Right forelimb (tissue), 1 donor: ENCODE measurements at places on chromosomes 4 and X.

GRCh38 chrX:129779086-129779672, 570 bp upstream of the SASH3 start:
- no peak for DNase-seq

DNA sequence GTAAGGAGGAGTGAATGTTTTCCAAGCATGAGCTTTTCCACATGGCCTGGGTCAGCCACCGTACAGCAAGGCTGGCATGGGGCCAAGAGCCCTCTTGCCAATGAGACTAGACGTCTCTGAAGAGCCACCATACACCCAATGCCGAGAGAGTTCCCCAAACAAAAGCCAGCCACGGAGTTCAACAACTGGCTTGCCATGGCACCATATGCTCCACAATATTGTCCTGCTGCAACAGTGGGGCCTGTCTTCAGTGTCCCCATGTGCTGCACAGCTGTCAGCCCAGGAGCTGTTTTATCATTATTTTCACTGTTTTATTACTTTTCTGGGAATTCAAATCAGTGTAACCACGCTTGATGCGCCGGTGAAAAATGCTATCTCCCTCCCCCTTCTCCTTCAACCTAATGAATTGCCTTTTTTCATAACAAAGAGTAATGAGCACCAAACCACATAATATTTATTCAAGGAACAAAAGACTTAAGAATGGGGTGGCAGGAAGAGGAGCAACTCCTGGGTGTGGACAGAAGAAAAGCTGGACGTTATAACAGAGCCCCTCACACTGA, 18.4 kb downstream of the MAML3 start:
- DNase-seq, result peak; percentile 65

GRCh38 chr4:153532636-153533035, 66.5 kb downstream of the TMEM131L start:
- DNase-seq, result no peak

DNA sequence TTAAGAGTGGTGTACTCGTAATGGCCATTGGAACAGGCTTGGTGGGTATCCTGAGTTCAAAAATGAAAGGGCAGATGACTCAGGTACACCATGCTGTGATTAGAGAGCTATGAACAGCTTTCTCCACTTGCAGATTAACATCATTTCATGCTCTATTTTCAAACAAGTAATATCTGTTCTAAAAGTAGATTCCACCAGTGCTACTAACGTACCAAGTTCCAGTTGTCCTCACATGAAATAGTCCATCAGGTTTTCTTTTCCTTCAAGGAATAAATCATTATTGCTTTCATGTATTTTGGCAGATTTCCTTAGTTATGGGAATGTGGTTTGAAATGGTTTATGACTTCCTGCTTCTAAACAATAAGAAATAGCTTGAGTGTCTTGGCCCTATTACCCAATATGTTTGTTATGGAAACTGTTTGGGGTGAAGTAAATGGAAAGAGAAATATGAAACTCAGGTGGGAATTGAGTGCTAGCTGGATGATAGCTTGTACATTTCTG, 49.9 kb downstream of the PCDH7 start:
- DNase-seq, result no peak

GRCh38 chr4:25060241-25060962, 29.7 kb upstream of the LGI2 start:
- no peak for DNase-seq

DNA sequence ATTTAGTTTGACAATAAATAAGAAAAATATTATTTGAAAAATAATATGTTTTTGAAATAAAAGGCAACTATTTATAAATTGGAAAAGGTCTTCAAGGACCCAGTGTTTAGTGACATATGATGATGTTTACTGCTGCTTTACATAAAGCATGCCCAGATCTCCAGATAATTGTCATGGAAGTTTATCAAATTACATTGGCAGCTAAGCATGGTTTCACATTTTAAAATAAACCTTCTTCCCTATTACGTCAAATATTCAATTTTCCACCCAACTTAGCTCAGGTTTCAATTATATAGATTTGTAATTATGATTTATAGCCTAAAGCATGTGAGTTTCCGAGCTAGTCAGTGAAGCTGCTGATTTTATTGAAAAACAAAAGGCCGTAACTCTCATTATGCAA, 417.2 kb downstream of the CFAP47 start:
- no peak for DNase-seq

GRCh38 chrX:12970691-12971202, 4.2 kb upstream of the TMSB4X start:
- DNase-seq, result peak; percentile 48

DNA sequence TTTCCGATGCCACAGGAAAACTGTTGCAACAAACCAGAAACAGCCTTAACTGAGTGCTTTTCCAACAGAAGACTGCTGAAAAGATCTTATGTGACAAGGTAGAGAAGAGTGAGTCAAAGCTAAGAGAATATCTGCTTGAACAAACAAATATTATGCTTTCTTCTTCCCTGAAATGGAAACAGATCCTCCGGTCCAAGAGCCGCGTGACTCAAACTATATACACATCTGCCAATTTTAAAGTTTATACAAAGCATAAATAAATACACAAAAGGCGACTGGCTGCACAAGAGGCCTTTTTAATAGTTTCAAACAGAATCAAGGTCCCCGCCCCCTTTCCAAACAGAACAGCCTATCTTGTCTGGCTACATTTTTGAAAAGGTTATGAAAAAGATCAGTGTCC, 329.7 kb upstream of the F9 start:
- no peak for DNase-seq

DNA sequence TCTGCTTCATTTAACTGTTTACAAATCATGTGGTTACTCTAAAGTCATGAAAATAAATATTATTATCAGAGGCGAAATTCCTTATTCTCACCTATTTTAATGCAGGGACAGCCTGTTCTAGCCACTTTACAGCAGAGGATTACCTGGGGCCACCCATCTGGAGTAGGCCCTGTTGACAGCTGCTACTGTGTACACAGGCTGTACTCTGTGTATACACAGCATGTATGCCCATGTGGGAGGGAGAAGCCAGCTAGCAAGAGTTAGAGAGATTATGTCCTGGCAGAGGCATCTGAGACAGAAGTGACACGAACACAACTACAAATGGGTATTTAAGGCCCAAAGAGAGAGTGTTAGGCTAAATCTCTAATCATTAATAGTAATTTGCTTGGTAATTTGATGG, 62.1 kb downstream of the GPRIN3 start:
- DNase-seq, result no peak

DNA sequence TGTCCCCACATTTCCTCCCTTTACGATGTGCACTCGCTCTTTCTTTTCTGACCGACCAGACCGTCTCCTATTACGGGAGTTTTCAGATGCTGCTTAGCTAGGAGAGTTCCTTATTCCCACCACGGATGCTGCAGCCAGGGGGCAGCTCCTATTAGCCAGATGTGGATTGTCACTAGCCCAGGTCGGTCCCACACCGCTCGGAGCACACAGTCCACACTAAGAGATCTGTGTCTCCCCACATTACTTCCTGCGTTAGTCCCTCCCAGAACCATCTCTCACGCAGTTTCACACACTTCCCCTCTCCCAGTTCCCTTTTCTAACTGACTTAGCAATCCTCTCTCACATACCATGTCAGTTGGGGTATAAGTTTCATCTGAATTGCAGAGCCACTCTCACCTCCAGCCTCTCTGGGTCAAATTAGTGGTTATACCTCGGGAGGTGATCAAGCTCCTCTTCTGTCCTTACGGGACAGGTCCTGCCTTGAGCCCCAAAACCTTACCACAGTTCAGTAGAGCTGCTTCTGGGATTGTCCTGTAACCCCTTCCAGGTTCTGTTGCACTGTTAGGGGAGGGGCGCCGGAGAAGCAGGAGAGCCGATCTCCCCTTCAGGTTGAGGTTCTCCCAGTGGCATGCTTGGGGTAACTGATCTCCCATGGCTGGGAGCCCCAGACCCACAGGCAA, 28.2 kb downstream of the SULT1E1 start:
- no peak for DNase-seq

DNA sequence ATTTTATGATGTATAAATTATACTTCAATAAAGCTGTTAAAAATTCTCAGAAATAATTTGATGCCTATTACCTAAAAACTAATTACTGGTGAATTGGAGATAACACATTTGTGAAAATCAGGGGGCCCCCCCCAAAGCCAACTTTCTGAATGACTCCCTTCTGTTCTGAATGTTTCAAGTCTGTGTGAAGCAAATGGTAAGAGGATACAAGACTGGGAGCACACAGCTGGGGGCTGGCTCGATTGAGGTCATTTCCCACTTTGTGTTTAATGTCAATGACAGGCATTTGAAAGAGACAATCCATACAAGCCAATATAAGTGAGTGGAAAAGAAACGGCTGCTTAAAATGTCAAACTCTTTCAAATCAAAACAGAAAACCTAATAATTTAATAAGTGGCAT, 155.8 kb downstream of the SH2D1A start:
- DNase-seq, result no peak

- DNase-seq, result no peak
Observed at GRCh38 chrX:48470833-48471118, 716 bp upstream of the SLC38A5 start.

- DNase-seq, result no peak
Observed at GRCh38 chr4:94545296-94545695, 93.6 kb downstream of the PDLIM5 start.

DNA sequence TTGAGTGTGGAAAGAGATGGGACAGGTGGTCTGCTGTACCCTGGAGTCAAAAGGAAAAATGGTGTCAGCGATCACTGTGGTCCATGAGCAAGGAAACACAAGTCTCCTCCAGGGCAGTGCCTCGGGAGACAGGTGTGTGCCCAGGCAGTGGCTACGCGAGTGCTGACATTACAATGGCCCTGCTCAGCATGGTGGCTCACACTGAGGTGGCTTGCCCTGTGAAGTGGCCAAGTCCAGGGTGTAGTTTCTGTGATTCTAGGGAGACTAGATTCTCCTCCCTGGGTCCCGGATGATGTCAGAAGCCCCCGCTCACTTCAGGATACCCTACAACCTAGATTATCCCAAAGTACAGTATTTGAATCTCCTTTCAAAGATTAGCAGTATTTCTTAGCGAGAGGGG, 44.8 kb upstream of the TMEM150C start:
- DNase-seq, result no peak

DNA sequence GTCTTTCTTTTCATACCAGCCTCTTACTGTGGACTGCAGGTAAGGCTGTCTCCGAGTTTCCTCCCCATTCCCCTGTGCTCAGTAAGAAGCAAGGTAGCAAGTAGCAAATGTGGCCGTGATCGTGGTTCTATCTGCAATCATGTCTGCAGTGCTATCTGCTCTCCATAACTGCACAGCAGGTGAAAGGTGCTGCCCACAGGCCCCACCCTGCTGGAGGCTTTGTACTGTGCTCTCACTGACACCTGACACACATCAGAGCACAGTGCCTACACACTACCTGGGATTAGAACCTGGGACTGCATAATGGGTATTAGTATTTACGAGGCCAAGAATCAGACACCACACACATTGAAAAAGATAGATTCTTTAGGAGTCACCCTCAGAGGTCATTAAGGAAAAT, 15.3 kb downstream of the PGRMC1 start:
- DNase-seq, result no peak

DNA sequence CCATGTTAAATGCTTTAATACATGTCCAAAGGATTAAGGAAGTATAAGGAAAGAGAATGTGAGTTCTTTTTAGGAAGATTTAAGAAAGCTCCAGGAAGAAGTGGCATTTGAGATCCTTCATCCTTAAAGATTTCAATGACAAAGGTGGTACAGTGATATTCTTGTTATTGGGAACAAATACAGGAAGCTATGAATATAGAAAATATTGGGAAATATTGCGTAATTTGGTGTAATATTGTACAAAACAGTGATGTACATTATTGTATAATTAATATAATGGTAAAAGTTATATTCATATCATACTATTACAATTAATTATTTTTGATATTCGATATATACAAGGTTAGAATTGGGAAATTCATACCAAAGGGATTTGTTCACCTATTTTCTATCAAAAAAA, 937.9 kb downstream of the CCSER1 start:
- DNase-seq, result no peak

DNA sequence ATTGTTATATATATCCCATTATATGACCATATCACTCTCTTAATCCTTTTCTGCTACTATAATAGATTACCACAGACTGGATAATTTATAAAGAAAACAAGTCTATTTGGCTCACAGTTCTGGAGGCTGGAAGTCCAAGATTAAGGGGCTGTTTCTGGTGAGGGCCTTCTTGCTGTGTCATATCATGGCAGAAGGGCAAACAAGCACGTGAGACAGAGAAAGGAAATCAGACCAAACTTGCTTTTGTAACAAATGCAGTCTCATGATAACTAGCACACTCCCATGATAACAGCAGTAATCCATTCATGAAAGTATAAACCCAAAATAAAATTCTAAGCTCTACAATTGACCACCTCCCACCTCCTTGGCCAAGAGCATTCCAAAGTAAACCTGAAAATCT, 16.3 kb upstream of the TAB3 start:
- no peak for DNase-seq

GRCh38 chrX:15501506-15501905, 899 bp downstream of the BMX start:
- no peak for DNase-seq

- no peak for DNase-seq
Observed at GRCh38 chrX:3807906-3808305, 94.5 kb upstream of the PRKX start.

DNA sequence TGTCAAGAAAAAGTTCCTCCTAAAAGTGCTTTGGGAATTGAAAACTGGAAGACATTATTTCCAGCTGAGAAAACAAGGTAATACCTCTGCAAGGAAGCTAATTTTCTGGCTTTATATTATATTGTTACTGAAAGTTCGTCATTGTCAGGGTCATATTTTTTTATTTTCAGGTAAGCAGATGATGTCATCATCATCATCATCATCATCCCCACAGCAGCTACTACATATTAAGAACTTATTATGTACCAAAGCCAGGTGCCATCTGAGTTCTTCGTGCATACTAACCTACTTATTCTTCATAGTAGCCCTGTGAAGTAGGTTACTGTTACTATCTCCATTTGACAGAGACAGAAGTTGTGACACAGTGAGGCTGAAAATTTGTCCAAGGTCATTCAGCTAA, 52.9 kb upstream of the MND1 start:
- no peak for DNase-seq

DNA sequence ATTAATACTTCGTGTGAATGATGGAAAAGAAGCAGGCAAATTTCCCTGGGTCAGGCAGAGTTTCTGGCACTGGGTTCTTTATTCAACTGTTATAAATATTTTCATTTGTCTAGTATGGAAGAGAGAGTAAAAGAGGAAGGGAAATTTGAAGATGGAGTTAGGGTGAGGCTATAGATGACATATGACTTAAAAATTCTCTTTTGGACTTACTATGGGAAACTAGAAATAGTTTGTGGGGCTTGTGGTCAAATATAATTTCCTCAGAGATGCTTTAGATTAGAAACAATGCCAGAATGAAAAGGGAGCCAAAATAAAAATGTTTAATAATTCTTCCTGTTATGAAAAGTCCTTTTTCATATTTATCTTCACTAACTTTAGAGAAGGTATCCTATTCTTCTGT, 103.2 kb downstream of the GC start:
- DNase-seq, result no peak

- no peak for DNase-seq
Observed at GRCh38 chrX:153901753-153902140, 2.7 kb upstream of the AVPR2 start.

- no peak for DNase-seq
Observed at GRCh38 chr4:7734651-7735260, 204.9 kb downstream of the AFAP1 start.
